T-cell (primary cell): ENCODE measurements at places on chromosomes 1 and 21.

GRCh38 chr1:216032284-216032683 lies 391.0 kb downstream of the USH2A start:
- no peak for DNase-seq

DNA sequence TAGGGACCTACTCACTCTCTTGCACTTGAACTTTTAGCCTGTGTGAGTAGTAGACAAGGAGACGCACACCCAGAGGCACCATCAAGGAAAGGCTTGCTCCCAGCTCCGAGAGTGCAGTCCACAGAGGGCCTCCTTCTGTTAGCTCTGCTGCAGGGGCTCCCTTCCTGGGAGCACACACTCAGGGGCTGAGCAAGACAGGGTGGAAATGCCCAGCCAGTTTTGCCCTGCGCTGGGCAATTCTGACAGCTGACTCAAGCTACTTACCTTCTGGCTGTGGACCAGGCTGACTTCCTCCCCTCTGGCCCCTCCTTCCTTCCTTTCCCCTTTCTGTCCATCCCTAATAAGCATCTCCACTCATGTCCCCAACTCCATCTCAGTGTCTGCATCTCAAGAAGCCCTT lies 449.1 kb downstream of the PTPRU start:
- no peak for DNase-seq

GRCh38 chr1:157004327-157004726 lies 41.2 kb downstream of the ARHGEF11 start:
- no peak for DNase-seq

DNA sequence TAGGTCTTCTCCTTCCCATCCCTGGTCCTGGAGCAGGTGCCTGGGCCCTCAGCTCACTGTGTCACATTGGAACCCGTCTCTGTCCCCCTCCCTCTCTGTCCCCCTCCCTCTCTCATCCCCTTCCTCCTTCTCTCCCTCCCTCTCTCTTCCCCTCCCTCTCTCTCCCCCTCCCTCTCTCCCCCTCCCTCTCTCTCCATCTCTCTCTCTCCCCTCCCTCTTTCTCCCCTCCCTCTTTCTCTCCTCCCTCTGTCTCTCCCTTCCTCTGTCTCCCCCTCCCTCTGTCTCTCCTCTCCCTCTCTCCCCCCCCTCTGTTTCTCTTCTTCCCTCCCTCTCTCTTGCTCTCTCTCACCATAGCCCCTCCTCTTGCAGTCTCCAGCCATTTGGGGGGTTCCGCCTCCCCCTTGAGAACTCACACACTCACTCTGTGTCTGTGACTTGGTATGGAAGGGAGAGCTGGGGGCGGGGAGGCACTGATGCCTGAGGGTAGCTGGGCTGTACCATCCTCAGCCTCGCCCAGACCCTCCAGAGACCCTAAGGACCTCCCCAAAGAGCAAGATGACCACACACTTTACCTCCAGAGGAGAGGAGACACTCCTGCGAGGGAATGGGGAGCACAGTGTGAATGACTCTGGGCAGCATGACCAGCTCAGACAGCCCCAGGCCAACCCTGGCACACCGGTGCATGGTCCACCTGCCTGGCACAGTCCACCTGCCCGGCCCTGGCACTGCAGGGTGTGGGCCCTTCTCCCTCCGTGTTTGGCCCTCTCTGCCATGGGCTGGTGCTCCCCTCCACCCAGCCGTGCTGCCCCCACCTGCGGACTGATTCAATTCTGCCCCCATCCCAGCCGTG lies 102.8 kb upstream of the ARHGEF16 start:
- DNase-seq: no peak

DNA sequence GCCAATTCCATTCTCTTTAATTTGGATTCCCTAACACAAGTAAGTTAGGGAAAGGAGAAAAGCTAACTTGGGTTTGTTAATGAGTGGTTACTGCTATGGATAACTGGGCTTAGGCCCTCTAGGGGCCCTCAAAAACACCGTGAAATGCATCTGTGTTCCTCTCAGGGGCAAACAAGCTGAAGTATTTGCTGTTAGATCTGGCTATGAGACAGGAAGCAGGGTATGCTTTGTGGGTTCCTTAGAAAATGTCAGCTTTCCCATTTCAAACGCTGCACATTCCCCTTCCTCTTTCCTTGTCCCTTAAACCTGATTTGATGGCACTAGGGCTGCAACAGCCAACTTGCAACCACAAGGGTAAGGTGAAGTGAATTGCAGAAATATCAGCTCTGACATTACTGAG lies 5.7 kb upstream of the CAP1 start:
- no peak for DNase-seq
